ENCODE measurements at places on chromosomes 7 and 10. TPM values are rescaled to one million over a fixed set of nuclear protein-coding genes. Genes with fewer than 3 reads are reported as not detected.

GRCh38 chr10:95035332-95036295, 33.7 kb downstream of the CYP2C8 start:
- DNase-seq, result no peak

DNA sequence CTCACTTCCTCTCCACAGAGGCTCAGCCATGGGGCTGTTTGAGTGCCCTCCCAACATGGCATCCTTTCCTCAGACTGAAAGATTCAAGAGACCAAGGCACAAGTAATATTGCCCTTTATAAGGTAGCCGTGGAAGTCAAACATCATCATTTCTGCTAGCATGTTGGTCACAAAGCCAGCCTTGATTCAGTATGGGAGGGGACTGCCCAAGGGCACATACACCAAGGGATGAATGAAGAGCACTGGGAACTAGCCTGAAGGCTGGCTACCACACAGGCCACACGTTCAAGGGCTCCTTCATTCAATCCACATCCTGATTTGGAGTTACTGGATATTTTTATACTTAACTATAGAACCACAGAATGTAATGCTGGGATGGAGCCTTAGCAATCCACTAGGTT, 39.3 kb downstream of the CPVL start:
- DNase-seq, result no peak

DNA sequence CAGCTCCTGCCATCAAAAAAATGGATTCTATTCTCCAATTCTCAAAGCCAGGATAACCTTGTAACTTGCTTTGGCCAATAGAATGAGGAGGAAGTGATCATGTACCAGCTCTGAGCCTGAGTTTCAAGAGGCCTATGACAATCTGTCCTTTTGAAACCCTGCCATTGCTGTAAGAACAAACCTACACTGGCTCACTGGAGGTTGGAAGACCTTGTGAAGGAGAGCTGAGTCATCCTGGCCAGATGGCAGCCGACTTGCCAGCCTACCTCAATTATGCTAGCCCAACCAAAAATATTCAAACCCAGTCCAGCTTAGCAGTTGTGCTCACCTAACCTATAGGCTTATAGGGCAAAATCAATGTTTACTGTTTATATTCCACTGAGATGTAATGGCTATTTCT, 93.0 kb downstream of the HGF start:
- DNase-seq, result no peak

- peak; percentile 33 for DNase-seq
Observed at GRCh38 chr10:43878386-43878785, 229.7 kb upstream of the ZNF32 start.

Gene ACTA2
- polyA plus RNA-seq, result 37.7 TPM

Gene ASZ1
- not detected for polyA plus RNA-seq

GRCh38 chr7:43011879-43012278, 79.7 kb downstream of the MRPL32 start:
- DNase-seq, result no peak

DNA sequence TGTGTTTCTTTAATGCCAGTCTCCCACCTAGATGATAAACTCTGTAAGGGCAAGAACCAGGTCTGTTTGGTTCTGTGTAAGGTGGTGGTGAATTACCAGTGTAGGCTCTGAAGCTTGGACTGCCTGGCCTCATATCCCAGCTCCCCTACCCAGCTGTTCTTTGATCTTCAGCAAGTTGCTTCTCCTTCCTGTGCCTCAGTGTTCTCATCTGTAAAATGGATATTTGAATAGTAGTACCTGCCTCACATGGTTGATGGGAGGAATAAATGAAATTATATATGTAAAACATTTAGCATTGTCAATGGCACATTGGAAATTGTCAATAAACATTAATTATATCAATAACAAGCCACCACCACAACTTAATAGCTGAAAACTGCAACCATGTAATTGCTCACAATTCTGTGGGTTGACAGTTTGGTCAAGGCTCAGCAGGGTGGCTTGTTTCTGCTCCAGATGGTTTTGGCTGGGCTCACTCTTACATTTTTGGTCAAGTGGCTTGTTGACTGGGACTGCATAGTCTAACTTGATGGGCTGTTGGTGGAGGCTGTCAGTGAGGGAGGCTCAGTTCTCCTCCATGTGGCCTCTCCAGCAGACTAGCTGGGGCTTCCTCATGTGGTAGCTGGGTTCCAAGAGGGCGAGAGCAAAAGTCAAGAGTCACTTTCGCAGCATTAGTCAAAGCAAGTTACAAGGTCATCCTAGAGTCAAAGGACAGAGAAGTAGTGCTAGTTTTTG, 84.5 kb upstream of the DUSP5 start:
- no peak for DNase-seq

- DNase-seq, result no peak
Observed at GRCh38 chr7:1503390-1503789, 799 bp downstream of the INTS1 start.

DNA sequence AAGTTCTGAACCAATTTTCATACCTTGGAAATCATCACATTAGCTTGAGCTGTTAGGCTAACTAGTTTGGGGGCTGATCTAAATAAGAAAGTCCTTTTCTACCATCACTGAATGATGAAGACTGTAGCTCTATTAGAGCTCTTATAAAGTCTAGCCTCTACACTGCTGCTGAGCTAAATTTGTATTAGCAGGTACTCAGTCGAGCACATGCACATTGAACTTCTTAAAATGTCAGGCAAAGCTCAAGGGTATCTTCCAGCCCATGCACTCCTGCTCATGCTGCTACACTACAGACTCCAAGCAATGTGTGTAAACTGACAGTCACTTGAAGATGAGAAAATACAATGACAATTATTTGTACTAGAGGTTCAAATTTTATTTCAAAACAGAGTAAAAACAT, 158.8 kb upstream of the TMEM229A start:
- DNase-seq, result no peak

Gene DYDC2
- 10.2 TPM for polyA plus RNA-seq

Gene ASAH2
- 2.6 TPM for polyA plus RNA-seq

Gene PCDH15
- 35.8 TPM for polyA plus RNA-seq

DNA sequence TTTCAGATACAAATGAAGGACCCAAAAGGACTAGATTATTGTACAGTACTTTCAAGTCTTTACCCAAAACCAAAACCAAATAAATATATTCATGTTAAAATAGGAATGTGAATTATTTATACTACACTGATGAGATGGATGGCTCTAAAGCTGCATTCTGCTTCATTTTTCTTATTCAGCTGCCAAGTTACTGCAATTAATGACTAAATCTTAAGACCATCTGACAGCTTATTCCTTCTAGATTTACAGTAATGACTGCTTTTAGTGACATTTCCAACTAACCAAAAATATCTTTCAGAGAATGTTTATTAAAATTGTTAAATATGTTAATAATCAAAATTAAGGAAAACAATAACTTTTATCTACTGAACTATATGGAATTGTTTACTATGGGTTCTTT, 20.9 kb downstream of the ENKUR start:
- no peak for DNase-seq

Measured in spinal cord (tissue), 10 donors.